Fibroblast of skin of scalp (primary cell): ENCODE measurements at places on chromosomes 6 and 20.

DNA sequence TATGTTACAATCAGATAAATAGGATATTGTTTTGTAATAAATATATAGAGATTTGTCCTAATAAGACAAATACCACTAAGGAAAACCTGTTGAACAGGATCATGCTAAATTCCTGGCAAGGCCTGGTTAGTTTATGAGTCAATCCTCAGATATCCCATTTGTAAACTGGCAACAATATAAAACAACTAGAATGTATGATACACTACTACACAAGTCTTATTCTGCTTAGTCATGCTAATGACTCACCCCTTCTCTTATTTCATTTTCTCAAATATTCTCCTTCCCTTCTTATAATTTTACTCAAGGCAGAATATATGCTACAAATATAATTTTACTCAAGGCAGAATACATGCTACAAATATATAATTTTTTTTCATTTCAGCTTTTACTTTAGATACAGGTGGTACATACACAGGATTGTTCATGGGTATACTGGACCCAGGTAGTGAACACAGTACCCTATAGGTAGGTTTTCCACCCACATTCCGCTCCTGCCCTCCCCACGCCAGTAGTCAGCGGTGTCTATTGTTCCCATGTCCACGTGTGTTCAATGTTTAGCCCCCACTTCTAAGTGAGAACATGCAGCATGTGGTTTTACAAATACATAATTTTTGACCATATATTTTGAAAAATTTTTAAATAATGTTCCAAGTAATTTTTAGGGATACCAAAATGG, 6.3 kb downstream of the OSER1 start:
- peak; percentile 91 for DNase-seq

DNA sequence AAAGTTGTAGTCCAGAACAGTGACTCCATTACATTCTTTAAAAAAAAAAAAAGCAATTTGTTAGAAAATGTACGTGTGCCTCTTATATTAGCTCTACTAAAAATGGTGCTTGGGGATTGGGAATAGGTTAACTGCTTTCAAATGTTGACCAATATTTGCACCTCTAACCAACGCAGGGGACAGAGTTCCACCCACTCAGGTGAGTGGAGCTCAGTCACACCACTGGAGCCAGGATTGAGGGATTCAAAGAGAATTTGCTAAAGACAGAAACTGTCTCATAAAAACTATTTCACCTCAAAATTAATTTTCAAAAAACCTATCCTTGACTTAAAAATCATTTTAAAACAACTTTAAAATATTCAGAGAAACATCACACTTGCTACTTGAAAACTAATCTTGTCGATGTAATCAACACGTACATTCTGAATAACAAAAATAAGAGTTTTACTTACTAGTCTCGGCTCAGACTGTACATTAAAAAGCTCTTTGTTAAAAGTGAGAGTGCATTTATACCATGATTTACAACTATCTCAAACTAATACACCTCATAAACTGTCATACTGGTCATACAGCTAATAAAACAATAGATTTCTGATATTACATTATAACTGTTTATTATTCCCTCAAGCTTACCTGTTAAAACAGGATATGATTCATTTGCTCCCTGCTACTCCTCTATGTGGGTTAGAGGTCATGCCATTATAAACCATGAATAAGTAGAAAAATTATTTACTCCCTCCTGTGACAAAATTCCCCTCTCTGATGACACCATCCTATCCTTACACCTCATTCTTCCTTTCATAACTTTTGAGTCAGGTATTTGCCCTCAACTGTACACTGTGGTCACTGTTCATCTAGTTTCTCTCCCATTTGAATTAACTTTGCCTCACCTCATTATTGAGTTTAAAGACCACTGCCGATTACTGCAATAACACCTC, 88.6 kb downstream of the PDE10A start:
- no peak for DNase-seq

DNA sequence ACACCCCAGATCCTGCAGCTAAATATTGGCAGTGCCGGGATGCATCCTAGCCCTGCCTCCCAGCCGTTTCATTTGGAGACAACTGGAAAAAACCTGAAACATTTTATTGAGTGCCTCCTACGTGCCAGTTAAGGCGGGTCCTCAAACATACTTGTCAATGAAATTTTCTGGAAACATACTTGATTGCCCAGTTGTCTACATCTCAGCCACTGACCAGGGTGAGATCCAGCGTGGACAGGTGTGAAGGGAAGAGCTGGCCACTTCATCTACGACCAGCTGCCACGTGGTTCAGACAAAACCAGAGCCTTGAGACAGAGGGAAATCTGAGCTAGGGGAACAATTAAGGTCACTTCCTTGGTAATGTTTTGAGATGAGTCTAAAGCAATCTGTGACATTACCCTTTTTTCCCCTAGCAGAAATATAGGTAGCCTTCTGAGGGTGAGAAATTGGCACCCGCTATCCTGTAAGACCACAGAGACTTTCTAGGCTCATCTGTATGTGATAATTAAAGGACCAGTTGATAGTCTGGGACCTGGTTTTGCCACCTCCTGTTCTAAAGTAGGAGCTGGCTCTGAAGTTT, 116.3 kb upstream of the MTHFD1L start:
- DNase-seq, result no peak

DNA sequence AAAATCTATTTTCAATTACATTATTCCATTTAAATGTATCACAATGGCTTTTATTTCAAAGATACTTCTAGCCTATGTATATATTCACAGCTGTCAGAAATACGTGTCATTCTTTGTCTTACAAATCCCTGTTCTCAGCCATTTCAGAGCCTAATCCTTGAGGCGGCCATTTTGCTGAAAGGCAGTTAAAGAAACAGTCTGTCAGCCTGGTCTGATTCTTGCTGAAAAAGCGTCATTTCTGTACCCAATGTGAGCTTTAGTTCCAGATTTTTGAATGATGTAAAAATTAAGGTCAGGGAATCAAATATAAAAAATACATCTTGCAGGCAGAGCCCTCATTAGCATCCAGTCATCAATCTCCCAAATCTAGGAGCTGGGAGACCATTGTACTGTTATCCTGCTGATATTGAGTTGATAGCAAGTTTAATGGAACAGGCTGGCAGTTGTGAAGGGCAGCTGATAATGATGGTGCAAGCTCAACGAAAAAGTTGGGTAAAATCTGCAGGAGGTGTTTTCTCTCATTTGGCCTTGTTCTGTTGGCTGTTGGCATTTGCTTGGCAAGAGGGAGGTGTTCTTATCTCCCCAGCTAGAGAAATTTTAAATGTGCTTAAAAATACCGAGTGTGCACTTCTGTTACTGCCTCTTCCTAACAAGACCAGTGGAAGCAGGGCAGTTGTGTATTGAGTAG, 314.8 kb downstream of the SOX4 start:
- DNase-seq, result no peak

- no peak for DNase-seq
Observed at GRCh38 chr20:33444797-33445560, 1.4 kb upstream of the SNTA1 start.
